Natural killer cell (primary cell): ENCODE measurements at places on chromosomes 5 and 9.

GRCh38 chr5:74575741-74576538, 64.6 kb downstream of the ENC1 start:
- DNase-seq: peak; percentile 13

- DNase-seq: no peak
Measured at GRCh38 chr9:17394881-17395510, 183.9 kb upstream of the SH3GL2 start.

GRCh38 chr5:91059409-91059808, 323.7 kb downstream of the ARRDC3 start:
- DNase-seq: peak; percentile 13

GRCh38 chr5:54601411-54602230, 84.1 kb downstream of the SNX18 start:
- no peak for DNase-seq

DNA sequence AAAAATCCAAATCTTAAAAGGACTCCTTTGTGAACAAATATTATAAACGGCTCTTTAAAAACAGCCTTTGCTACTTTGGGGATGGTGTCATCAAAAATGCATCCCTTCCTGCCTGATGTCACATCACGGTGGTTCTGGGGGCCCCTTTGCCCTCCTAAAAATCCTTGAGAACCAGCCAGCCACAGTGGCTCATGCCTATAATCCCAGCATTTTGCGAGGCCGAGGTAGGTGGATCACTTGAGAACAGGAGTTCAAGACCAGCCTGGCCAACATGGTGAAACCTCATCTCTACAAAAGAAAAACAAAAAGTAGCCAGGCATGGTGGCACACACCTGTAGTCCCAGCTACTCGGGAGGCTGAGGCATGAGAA, 43.9 kb downstream of the FNBP1 start:
- DNase-seq: no peak
